ENCODE measurements at places on chromosomes 4 and X.

GRCh38 chr4:16642897-16643296 lies 255.5 kb downstream of the LDB2 start:
- DNase-seq = no peak

DNA sequence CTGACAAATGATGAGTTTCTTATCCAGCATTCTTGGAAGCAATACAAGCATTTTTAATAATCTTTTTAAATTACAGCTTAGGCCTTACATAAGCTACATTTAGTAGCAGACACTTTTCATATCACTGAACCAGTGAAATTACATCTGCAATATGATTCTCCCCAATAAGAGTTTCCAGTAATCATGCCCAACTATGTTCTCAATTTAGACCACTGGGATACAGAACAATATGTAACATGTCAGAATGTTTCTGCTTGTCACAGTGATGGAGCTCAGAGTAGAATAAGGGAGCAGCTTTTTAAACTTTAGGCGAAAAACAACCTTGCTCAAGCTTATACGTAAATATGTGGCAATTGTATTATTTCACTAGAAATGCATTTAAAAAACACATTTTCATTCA lies 1132.2 kb downstream of the FAT4 start:
- no peak for DNase-seq

GRCh38 chr4:154961263-154961662 lies 180.2 kb downstream of the RBM46 start:
- no peak for DNase-seq

- no peak for DNase-seq
Measured at GRCh38 chr4:111992351-111993168, 152.7 kb upstream of the FAM241A start.

- peak; percentile 33 for DNase-seq
Measured at GRCh38 chr4:120844528-120844921, 78.0 kb downstream of the PRDM5 start.

- DNase-seq = no peak
Measured at GRCh38 chrX:11509786-11510185, 155.9 kb downstream of the ARHGAP6 start.
